ENCODE measurements at places on chromosomes 1 and 21. TPM values are rescaled to one million over a fixed set of nuclear protein-coding genes. Genes with fewer than 3 reads are reported as not detected.
A peak's percentile ranks its signal among the peaks of the same experiment; 100 is the strongest.

Gene KCNQ4
- total RNA-seq = 1.8 TPM

Gene AGT
- total RNA-seq = 6.0 TPM

- peak; percentile 48 for DNase-seq
Measured at GRCh38 chr1:20792196-20792595, 5.1 kb upstream of the HP1BP3 start.

- DNase-seq = no peak
Measured at GRCh38 chr1:232440325-232441035, 189.5 kb downstream of the SIPA1L2 start.

DNA sequence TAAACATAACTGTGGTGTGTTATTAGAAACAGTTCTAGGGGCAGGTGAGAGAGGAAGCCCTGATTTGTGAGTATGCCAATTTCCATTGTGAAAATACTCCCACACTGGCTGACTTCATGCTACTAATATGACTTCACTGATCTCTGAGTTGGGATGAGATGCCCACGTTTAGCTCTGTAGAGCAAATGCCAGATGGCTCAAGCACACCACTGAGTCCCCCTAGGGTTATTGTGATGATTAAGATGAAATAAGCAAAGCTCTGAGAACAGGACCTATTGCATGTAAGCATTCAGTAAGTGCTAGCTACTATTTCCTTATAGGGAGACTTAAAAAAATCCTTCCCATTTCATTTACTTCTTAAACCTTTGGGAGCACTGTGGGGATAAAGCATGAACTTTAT, 117.6 kb downstream of the CENPF start:
- no peak for DNase-seq
